NCI-H226 (cell line): ENCODE measurements at places on chromosomes 13 and 19.

GRCh38 chr13:100523411-100523810 lies 65.2 kb downstream of the GGACT start:
- DNase-seq = no peak

- no peak for DNase-seq
Observed at GRCh38 chr19:979318-979741, 4.8 kb upstream of the WDR18 start.

GRCh38 chr13:23637829-23638228 lies 67.6 kb downstream of the TNFRSF19 start:
- DNase-seq = no peak

GRCh38 chr13:49443357-49443703 lies 534 bp downstream of the CAB39L start:
- DNase-seq = peak; percentile 1

- DNase-seq = no peak
Observed at GRCh38 chr13:105725887-105726286, 809.6 kb downstream of the EFNB2 start.

DNA sequence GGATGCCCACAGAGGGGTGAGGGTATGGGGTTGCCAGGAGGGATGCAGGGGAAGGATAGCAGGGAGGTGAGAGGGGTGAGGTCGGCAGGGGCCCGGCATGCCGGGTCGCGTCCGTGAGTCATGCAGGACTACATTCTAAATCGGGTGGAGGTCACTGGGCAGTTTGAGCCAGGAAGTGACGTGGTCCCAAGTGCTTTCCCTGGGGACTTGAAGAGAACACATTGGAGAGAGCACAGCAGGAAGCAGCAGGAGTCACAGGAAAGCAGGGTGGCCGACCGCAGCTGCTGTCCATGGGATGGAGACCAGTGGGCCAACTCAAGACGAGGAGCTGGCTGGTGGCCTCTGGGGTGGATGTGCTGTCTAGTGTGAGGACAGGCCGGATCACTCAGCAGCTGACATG lies 92.0 kb upstream of the WASF3 start:
- no peak for DNase-seq

GRCh38 chr13:45200701-45201232 lies at the start of gene KCTD4:
TSS of gene KCTD4 (minus strand) at chr13:45201045. CDS start at chr13:45194567, 6,478 bp downstream.
- DNase-seq = no peak

GRCh38 chr19:4197625-4198466 lies 15.4 kb downstream of the ANKRD24 start:
- no peak for DNase-seq

DNA sequence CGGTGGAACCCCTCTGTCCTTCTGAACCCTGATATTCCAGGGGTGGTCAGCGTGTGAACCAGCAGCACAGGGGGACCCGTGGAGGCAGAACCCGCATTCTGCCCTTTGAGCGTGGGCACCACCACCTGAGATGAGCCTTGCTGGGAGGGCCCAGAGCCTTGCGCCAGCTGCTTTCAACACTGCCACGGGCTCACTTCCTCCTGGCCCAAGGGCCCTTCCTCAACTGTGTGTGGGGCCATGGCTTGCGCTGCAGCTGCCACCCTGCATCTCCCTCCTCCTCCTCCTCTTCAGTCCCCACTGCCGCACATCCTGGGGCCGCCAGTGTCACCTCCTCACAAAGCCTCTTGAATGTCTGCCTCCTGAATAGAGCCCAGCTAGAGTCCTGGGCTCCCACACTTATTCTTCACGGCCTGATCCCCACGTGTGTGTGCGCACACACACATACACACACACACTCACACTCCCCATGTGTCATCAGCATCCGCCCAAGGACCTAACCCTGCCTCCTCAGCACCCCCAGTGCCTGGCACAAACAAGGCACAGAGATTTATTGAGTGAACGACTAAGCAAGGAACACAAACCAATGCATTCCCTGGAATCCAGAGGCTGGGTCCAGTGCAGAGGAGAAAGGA lies 26.9 kb upstream of the TMEM160 start:
- DNase-seq = no peak
